ENCODE measurements at places on chromosomes 4 and X.

DNA sequence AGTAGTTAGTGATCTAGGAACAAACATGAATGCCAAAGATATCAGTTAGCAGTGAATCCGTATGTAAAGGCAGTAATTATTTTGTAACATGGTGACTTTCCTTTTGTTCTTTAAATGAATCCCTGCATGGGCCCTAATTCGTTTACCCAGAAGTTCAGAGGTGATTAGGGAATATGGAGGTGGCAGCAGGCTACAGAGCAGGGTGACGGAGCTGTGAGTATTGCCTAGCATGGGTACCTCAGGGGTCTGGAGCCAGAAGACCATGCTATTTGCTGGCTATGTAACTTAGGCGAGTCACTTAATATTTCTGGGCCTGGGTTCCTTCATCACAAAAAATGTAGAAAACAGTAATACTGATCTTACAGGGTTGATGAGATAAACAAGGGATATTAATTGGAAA is 184.9 kb downstream of the ENOX2 start:
- DNase-seq = no peak

DNA sequence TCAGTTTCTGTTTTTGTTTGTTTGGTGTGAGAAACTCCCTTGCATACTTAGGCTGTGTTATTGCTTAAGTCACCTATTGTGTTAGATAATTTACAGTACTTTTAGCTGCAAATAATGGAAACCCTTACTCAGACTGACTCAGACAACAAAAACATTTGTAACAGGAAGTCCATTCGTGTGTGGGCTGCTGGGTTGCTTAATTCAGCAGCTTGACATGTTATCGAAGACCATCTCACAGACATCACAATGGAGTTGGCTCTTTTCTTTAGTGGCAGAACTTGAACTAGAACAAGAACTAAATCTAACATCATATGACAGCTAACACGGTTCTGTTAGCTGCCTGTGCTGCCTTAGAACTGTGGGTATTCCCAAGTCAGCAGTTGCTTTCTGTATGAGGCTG is 9.9 kb upstream of the GABRE start:
- no peak for DNase-seq

- DNase-seq = no peak
Observed at GRCh38 chrX:40358994-40359393, 221.8 kb upstream of the ATP6AP2 start.

DNA sequence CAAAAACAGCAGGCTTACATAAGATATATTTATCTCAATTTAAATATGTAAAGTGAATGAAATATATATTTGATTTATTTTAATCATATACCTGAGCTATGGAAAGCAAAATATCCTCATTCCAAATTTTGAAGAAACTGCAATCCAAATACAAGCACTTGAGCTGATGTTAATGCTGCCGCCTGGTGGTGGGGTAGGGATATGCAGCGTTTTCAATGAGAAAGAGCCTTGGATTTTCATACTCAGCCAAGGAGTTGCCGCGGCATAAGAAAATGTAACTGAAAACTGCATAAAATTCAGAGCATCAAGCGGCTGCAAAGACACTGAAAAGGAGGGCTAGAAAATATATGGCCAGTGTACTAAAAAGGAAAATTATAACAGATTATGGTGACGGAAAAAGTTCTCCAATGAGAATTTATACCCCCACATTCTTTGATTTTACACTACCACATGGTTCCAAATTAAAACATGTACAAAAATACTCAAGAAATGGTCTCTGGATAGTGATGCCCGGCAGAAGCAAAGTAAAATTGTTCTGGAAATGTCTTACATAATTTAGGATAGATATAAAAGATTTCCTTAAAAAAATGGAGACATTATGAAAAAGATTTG is 660.3 kb upstream of the PITX2 start:
- peak; percentile 5 for DNase-seq

DNA sequence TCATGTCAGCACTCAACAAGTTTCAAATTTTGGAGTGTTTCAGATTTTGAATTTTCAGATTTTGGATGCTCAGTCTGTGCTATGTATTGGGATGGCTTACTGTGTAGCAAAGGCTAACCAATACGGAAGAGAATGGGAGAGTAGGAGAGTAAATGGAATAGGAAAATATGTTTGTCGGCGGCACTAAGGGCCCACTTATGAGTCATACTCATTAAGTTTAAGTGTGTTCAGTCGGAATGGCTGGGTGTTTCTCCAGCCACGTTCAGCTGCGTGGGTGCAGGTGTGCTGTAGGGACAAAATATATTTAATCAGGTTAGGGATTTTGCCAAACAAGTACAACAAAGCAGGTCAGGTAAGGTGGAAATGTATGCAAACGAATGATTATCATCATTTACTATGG is 13.6 kb downstream of the FTHL17 start:
- DNase-seq = no peak

DNA sequence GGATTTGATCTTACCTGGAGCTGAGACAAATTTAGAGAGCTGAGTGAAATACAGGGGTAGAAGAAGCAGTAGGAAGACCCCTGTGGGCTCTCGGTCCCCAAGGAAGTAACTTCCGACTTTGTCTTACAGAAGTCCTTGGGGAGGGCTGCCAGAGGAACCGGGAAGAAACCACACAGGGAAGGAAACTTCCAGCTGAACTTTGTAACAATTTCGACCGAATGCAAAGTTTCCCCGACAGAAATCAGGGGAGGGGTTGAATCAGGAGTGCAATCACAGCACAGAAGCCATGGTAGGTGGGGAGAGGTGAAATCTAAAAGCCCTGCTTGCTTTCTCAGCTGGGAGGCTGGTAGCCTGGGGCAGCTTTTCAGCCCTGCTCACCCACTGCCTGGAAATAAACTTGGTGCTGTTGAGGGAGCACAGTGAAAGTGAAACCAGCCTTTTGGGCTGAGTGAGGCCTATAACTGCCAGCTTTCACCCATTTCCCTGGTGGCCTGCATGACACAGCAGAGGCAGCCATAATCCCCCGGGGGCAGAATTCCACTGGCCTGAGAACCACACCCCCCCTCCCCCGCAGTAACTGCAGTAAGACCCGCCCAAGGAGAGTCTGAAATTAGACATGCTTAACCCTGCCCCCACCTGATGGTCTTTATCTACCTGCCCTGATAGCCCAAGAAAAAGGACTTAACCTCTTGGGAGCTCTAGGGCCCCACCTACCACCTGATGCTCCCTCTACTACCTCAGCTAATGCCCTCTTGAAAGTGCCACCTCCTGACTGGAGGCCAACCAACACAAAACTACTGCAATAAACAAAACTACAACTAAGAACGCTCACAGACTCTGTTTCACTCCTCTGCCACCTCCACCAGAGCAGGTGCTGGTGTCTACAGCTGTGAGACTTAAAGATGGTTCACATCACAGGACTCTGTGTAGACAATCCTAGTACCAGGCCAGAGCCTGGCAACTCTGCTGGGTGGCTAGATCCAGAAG is 248.2 kb downstream of the PARM1 start:
- DNase-seq = no peak

DNA sequence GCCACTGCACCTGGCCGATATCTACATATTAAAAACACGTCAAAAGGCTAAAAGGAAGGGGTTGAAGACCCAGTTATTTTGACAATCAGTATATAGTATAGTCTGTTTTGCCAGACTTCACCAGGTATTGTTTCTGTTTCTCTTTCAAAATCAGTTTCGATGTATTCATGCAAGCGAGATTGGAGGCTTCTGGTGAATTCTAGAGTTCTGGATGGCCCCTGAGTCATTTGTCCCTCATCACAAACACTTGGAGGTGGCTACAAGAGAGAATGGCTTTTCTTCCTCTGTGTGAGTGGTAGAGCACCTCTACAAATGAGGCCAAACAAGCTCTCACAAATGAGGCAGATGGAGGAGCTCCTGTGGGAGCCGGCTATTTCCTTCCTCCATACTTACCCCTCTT is 68.6 kb upstream of the ADGRG2 start:
- DNase-seq = no peak

DNA sequence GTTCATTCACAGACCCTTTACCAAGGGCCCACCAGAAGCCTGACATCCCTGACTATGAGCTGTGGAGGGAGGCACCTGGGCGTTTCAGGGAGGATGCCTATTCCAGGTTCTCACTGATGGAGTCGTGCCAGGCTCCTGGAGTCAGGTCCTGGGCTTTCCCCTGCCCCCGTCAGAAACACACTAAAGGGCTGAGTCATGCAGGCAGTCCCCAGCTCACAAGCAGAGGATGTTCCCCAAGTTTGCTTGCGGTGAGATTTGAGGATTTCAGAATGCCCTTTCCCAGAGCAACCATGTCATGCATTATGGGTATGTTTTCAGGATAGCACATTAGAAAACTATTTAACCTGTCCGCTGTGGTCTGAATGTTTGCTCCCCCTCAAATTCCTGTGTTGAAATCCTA is 45.2 kb downstream of the FHDC1 start:
- no peak for DNase-seq

DNA sequence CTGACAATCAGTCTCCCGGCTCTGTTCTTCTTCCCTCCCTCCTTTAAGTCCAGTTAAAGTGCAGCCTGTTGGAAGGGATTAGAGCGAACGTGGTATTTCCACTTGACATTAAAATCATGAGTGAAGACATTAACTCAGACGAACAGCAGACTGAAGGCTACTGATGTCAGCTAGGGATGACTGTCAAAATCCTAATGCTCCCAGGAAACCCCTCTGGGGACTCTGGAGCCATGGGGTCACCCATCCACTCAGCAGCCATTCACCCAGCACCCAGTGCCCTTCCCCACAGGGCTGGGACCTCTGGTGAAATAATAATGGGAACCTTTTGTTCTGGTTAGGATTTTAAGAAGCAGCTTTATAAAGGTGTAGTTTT is 113.9 kb downstream of the DRD5 start:
- no peak for DNase-seq

GRCh38 chr4:70927502-70928137 is 25.5 kb downstream of the MOB1B start:
- DNase-seq = no peak

GRCh38 chrX:49860867-49861535 is 18.3 kb upstream of the USP27X start:
- no peak for DNase-seq

Measured in stimulated activated CD8-positive, alpha-beta memory T cell treated with anti-CD3 and anti-CD28 coated beads, Interleukin-7, amount 100 ng/mL, for 48 hours (primary cell).